ENCODE measurements at places on chromosomes 11 and 22.

DNA sequence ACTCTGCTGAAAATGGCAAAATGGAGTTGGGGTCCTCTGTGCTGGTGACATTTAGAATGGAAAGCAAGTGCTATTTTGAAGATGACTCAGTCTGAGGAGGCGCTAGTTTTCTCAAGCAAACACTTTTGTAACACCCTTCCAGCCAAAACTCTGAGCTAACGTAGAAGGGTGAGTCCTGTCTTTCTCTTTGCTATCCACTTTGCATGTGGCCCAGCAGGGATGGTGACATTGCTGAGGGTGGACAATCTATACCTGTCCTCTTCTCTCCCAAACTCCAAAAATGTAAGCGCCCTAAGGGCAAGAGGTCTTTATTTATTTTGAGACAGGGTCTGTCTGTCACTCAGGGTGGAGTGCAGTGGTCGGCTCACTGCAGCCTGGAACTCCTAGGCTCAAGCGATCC, 3.6 kb upstream of the KAT5 start:
- DNase-seq = no peak

GRCh38 chr22:37887584-37888378, 18.3 kb upstream of the MICALL1 start:
- DNase-seq = peak; percentile 81

DNA sequence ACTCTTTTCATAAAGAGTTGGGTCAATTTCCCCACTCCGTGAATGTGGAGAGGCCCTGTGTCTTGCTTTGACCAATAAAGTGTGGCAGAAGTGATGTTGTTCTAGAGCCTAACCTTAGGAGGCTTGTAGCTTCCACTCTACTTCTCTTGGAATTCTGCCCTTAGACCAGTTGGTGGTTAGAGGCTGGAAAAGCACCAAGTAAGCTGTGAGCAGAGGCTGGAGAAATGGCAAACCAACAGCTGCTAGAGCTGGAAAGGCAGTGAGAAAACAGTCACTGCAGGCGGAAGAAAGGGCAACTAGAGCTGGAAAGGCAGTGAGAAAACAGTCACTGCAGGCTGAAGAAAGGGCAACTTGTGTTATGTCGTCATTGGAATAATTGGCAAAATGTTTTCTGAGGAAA, 29.8 kb upstream of the MSANTD2 start:
- no peak for DNase-seq

DNA sequence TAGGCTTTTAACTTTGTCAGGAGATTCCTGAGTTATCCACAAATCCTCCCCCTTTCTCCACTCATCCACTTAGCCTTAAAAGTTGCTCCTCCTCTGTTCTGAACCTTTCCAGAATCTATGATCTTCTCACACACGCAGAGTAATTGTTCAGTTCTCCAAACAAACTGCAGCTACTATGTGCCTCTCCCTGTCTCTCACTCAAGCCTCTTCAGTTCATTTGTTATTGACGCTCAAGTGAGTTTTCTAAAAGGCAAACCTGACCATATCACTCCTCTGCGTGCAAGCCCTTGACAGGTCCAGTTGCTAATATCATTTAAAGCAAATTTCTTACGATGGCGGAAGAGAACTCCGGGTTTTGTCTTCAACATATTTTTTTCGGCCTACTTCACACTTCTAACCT, 1169.7 kb upstream of the TENM4 start:
- DNase-seq = no peak

GRCh38 chr22:31278626-31279326, 13.5 kb downstream of the PIK3IP1 start:
- DNase-seq = no peak

DNA sequence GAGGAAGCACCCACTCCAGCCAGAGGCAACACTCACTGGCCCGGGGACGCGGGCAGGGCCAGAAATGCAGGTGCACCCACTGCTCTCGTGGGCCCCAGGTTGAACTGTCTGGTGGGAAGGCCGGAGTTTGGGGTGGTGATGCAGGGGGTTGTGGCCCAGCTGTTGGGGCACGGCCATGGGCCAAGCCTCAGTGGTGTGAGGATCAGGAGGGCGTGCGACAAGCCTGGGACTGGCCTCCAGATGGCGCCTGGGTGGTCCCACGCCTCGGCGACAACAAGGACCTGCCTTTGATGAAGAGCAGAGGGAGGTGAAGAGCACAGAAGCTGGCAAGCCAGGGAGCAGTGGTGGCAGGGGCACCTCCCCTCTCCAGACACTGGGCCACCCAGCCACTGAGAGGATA, 240.8 kb downstream of the BRD1 start:
- no peak for DNase-seq

DNA sequence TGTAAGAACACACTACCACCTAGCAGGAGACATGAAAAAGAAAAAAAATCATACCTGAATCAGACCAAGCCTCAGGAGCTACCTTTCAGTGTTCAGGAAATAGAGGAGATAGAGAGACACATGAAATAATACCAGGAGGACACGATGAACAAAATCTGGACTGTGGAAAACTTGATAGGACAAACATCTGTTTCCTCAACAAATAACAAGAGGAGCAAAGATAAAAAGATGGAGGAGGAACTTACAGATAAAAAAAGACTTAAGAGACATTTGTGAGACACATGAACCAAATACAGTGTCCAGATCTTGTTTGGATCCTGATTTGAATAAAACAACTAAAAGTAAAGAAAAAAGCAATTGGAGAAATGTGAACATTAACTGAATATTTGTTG, 12.4 kb upstream of the KCNE3 start:
- no peak for DNase-seq

- no peak for DNase-seq
Observed at GRCh38 chr11:69437876-69438205, 43.6 kb upstream of the LINC01488 start.

- DNase-seq = peak; percentile 96
Observed at GRCh38 chr22:41285441-41285819, 557 bp downstream of the RANGAP1 start.

DNA sequence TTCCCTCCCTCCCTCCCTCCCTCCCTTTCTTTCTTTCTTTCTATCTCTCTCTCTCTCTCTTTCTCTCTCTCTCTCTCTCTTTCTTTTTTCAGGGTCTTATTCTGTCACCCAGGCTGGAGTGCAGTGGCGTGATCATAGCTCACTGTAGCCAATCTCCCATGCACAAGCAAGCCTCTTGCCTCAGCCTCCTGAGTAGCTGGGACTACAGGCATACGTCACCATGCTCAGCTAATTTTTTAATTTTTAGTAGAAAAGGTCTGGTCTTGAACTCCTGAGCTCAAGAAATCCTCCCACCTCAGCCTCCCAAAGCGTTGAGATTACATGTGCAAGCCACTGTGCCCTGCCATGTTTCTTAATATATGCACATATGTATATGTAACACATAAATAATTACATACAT, 19.0 kb downstream of the TSKU start:
- no peak for DNase-seq

GRCh38 chr22:27751277-27752070, 50.1 kb downstream of the MN1 start:
- no peak for DNase-seq

DNA sequence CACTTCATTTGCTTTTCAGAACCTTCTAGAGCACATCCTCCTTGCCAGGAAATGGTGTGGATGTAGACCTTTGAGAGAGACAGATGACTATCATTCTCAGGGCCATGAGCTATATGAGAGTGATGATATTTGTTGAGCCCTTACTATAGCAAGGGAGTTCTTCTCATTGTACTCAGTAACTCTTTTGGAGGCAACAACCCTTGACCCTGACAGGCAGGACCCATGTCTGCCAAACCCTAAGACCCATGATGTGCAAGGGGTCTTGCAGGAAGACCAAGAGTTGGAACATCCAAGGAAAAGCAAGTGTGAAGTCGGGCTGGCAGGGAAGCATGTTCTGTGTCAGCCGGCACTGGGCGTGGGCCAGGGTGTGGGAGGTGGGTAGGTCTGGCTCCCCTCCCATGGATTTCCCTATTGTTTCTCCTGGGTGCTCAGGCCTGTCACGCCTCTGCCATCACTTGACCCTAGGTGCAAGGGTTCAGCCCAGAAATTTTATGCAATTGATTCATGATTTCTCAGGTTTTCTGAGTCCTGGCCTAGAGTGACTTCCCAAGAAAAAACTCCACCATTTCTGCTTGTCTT, 1.2 kb downstream of the FOLR3 start:
- no peak for DNase-seq

GRCh38 chr11:11407065-11407762, 54.2 kb upstream of the CSNK2A3 start:
- DNase-seq = no peak

All from EL (cell line).